ENCODE measurements at places on chromosomes 4 and X.

- DNase-seq = no peak
Observed at GRCh38 chrX:80578517-80579105, 158.4 kb downstream of the TENT5D start.

GRCh38 chr4:148704291-148704690, 262.1 kb upstream of the NR3C2 start:
- no peak for DNase-seq

- no peak for DNase-seq
Observed at GRCh38 chr4:1603413-1604135, 80.5 kb downstream of the FAM53A start.

DNA sequence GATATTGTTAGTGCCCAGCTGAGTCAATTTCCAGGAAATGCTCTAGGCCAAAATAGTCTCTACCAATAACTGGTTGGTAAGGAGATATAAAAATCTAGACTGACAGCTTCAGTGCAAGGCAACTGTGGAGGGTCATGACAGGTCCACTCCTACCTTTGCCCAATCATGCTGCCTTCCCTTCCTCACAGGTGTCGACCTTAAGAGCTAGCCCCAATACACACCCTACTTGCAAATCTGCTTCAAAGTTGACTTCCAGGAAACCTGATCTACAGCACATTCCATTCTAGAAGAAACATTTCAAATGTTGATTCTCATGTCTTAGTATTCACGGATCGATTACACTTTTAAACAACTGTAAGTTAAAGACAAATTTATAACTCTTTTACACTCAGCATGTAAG, 1455.5 kb downstream of the TECRL start:
- DNase-seq = no peak

DNA sequence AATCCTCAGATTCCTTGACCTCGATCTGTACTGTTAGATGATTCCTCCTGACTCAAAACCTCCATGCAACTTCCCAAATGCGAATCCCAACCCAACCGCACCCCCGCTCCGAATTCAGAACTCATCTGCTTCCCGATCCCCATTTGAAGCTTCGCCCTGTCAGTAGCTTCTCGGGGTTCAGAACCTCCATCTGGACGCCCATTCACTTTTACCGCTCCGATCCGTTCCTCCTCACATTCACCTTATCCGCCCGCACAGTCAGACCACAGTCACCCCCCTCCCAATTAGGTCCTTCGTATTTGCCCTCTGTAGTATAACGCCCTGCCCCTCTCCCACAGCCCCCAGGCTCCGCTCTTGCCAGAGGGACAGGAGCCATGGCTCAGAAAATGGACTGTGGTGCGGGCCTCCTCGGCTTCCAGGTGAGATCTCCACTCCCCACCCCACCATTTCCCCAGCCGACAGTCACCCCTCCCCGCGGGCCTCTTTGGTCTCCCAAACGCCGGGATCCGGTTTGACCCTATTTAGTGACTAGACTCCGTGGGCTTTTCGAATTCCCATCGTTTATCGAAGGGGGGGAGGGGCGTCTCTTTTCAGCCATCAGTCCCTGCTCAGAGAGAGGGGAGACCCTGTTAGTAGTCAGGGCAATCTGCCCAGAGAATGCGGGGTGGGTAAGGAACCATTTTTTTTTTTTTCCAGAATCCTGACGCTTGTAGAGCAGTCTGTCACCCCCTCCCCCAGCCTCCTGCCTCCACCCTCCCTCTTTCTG, 691 bp downstream of the MAGED1 start:
- DNase-seq = no peak

DNA sequence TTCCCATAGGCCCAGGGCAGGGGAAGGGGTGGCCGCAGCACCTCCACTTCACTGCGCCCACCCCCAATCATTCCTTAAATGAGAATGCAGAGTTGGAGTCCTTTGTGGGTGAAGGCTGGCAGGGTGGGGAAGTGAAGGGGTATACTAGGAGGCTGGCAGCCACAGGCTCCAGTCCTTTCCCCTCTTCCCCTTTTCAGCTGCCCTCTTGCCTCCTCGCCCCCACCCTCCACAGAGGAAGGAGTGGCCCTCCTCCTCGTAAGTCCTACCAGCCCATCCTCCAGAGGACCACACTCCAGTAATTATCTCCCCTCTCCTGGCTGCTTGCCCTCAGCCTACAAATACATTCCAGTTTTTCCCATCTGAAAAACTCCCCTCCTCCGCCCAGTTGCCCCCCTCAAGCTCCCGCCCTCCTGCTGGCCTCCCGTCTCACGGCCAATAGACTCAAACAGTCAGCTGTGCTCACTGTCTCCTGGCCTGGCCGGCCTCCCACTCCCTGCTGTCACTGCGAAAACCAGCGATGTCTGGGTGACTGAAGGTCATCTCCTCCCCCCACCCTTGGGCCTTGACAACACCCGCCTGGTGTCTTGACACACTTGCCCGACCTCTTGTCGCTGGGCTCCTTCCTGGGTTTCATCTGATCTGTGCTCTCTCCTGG, 38.8 kb downstream of the EFNB1 start:
- no peak for DNase-seq

GRCh38 chrX:73825569-73825968, 262.6 kb downstream of the CHIC1 start:
- no peak for DNase-seq
